Epithelial cell of prostate (primary cell): ENCODE measurements at places on chromosomes 6 and 20.

DNA sequence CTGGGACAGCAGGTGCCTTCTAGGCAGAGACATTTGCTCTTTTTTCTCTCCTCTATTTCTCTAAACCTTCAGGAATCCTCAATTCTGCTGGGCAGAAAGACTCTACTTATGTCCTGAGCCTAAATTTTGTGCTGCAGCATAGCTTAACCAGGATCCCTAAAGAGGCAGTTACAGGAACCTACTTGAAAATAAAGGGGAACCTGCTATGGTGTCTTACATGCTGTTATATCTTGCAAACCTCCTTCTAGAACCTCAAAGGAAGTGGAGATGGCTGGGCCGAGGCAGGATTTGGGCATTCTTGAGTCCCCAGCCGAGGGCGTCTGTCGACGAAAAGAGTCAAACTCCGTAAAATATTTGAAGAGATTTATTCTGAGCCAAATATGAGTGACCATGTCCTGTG is 17.1 kb upstream of the GMNN start:
- DNase-seq: no peak

GRCh38 chr6:125922322-125922860 is 34.2 kb upstream of the HINT3 start:
- no peak for DNase-seq

DNA sequence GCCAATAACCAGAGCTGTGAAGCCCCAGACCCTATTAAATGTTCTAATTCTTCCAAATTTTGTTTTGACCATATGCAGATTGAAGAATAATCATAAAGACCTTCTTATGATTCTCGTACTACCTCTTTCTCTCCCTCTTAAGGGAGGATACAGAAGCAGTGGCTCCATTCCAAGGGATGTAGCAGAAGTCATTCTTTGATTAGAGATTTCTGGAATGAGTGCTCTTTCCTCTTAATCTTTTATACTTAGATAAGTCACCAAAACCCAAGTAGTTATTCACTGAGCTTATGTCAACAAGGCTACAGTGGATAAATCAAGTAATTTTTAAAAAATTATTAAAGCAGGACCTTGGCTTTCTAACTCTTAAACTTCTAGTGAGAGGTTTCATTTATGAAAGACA is 266.0 kb upstream of the STXBP5 start:
- DNase-seq: no peak

- DNase-seq: no peak
Observed at GRCh38 chr20:10563935-10564492, 109.8 kb downstream of the JAG1 start.

- DNase-seq: no peak
Observed at GRCh38 chr6:111667931-111668330, 62.3 kb upstream of the TRAF3IP2 start.

- DNase-seq: no peak
Observed at GRCh38 chr6:5353971-5354370, 92.7 kb downstream of the FARS2 start.

GRCh38 chr6:110541701-110542309 is 65.4 kb upstream of the SLC22A16 start:
- DNase-seq: no peak

- no peak for DNase-seq
Observed at GRCh38 chr20:56411759-56412472, at the start of gene CASS4. Gene CASS4, plus strand, starts transcription at chr20:56412260. Its CDS starts 199 bp downstream, at chr20:56412459.

DNA sequence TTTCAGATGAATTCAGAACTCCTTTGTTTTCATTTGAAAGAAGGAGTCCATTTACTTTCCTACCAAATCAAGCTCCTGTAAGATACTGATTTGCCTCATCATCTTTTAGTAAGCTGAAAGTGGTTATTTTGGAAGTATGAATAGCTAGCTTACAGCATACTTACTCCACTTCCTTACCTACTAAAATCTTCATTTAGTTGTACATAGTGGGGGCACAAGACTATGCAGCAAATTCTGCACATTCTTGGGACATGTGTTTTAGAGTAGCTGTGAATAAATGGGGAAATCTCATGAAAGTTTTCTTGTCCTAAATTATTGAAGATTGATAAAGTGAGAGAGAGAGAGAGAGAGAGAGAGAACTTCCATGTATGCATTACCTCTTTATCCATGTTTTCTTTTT is 256.3 kb downstream of the OGFRL1 start:
- no peak for DNase-seq
